ENCODE measurements at places on chromosomes 1 and 21.

- DNase-seq, result no peak
Observed at GRCh38 chr1:7767176-7767575, 3.9 kb upstream of the VAMP3 start.

DNA sequence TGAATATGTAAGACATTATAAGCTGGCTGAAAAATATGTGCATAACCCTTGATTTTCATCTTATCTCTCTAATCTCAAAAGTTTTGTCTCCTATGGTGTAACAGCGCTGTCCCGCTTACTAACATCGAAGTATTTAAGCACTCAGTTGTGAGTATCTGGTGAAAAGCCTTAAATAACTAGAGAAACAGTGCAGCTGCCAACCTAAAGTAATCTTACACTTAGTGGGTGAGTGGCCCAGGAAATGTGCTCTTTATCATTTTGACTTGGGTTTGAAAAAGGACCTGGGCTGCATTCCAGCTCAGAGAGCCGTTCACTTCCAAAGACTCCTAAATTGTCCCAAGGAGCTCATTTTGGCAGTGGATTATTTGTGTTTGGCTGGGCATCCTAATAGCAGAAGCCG, 225.9 kb downstream of the SPATA17 start:
- no peak for DNase-seq

DNA sequence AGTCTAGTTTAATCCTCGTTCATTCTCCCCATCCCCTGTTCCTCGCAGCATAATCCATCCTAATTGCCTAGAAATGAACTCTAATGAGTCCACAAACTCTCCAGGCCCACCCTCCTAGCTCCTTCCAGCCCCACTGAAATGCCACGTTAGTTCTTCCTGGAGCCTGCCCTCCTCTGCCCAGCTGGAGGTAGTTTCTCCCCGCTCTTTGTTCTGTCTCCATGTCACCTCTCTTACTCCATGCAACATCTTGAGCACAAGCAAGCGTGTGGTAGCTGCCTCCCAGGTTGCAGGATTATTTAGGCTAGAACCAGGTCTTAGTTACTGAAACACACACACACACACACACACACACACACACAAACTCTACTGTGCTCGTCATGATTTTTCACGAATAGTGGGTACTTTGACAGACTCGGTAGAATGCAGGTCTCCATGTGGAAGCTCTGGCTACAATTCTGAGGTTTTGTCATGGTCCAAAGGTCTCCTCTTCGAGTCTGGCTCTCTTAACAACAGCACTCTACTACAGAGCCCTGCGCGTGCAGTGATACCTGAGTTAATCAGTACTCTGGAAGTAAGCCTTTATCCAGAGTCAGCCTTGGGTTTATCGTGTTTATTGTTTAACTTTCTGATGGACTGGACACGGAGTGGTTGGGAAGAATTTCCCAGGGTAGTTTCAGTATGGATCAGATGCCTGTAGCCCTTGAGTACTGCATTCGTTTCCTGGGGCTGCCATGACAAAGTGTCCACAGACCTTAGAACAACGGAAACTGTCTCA, 27.5 kb downstream of the HUNK start:
- no peak for DNase-seq

- DNase-seq, result peak; percentile 15
Observed at GRCh38 chr1:175192111-175192629, 406 bp downstream of the KIAA0040 start.

- no peak for DNase-seq
Observed at GRCh38 chr1:59453297-59453968, 156.5 kb downstream of the FGGY start.

- no peak for DNase-seq
Observed at GRCh38 chr1:109547463-109548320, 723 bp upstream of the GNAI3 start.

- no peak for DNase-seq
Observed at GRCh38 chr1:60808676-60809075, 273.7 kb upstream of the NFIA start.

DNA sequence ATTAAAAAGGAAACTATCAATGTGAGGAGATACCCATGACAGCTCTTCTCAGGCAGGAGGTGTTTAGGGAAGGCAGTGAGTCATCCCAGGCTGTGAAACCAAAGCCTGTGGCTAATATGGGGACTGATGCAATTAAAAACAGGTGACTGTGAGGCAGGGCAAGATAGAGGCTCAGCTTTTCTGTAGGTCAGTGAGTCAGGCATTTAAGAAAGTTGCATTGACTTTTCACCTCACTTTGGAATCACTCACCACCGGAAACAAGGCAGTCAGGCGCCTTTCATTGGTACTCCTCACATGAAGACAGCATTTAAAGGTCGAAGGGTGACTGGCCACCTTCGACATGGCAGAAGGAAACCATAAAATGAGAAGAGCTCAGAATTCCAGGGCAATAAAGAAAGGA, 54.5 kb downstream of the PAPPA2 start:
- DNase-seq, result no peak

- peak; percentile 91 for DNase-seq
Observed at GRCh38 chr1:80054129-80054528, 1047.6 kb upstream of the ADGRL4 start.

DNA sequence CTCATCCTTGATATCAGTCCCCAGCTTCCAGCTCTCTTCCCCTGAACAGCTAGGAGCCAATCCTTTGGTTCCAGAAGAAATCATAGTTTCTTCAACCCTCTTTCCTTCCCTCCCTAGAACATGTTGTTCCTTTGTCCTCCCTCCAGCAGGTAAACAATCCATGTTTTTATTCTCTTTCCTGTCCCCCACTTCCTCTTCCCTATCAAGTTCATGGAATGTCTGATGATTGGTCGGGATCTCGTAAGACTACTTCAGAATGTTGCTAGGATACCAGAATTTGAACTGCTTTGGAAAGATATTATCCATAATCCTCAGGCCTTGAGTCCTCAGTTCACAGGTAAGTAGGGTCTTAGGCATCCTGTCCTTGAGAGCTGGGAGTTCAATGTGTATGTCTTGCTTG, 23.1 kb upstream of the SLC27A3 start:
- no peak for DNase-seq

DNA sequence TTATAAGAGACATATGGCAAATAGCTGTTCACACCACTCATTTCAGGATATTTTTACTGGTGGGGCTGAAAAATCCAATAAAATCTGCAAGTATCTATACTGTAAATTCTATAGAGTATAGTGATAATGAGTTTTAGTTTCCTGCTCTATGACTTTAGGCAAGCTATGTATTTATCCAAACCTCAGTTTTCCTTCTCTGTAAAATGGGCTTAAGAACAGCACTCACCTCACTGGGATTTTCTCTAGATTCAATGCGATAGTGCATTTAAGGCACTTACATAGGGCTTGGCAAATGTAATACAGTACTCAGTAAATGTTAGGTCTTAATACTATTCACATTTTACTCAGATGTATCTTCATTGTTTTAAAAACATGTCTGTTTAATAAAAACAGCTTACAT, 168.7 kb downstream of the ATG4C start:
- DNase-seq, result no peak

DNA sequence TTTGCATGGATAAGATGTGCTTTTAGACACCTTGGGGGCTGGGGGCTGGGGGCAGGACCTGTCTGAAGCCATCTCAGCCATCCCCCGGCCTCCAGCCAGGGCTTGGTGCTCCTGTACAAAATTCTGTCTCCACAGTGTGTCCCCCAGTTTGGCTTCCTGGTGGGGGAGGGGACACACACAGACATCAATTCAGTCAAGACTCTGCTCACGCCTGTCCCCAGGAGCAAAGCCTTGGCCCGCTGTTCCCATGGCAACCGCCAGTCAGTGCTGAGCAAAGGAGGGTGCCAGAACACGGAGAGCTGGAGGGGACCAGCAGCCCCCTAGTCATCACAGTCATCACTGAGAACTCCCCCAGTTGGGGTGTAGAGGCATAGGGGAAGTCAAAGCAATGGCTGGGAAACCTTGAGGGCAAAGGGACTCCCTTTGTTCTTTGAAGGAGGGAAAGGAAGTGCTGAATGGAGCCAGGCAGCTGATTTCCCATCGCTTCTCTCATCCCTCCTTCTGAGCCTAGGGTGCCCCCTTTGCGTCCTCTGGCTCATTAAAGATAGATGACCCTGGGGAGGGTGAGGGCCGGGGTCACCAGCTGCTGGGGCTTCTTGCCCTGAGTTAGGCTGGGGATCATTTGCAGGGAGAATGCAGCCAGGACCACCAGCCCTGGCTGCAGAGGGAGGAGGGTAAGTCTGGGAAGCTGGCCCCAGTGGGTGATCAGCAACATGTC, 134.9 kb upstream of the IPO9 start:
- no peak for DNase-seq

DNA sequence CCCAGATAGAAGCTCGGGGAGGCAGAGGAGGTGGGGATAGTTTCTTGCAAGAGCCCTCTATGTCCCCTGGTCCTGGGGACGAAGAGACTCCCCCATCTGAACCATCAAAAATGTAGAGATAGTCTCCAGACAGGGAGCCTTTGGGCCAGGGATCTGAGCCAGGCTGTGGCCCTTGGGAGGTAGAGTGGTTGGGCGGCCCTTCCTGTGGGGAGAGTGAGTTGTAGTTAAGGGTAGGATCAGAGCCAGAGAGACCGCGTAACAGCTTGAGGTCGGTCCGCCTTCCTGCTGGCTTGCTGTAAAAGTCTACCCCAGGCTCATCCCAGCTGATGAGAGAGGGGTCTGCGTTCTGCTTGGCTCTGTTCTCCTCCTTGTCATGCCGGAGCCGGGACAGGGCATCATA, 25.3 kb downstream of the PIK3C2B start:
- no peak for DNase-seq

GRCh38 chr21:32055305-32055704, 182.5 kb downstream of the HUNK start:
- DNase-seq, result no peak

DNA sequence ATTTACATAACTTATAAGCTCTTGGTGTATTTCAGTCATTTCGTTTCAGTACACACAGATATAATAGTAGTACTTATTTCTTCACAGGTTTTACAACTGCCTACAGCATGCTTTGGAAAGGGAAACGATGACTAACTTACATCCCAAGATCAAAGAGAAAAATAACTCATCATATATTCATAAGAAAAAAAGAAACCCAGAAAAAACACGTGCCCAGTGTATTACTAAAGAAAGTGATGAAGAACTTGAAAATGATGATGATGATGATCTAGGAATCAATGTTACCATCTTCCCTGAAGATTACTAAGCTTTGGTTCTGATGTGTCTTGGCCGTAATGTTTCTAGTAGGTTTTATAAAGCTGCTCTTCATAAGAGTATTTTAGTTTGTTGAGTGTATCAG, 30.9 kb downstream of the TYW3 start:
- DNase-seq, result no peak

DNA sequence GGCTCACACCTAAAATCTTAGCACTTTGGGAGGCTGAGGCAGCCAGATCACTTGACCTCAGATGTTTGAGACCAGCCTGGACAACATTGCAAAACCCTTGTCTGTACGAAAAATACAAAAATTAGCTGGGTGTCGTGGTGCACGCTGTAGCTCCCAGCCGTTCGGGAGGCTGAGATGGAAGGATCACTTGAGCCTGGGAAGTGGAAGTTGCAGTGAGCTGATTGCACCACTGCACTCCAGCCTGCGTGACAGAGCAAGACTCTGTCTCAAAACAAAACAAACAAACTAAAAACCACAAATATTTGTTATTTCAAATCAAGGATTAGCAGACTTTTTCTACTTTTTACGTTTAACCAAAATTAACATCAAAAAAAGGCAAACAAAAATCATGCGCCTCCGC, 31.3 kb downstream of the INKA2 start:
- DNase-seq, result no peak

- DNase-seq, result no peak
Observed at GRCh38 chr1:96060621-96061020, 661.0 kb upstream of the PTBP2 start.

- DNase-seq, result no peak
Observed at GRCh38 chr1:230507666-230508402, 81.7 kb upstream of the PGBD5 start.

DNA sequence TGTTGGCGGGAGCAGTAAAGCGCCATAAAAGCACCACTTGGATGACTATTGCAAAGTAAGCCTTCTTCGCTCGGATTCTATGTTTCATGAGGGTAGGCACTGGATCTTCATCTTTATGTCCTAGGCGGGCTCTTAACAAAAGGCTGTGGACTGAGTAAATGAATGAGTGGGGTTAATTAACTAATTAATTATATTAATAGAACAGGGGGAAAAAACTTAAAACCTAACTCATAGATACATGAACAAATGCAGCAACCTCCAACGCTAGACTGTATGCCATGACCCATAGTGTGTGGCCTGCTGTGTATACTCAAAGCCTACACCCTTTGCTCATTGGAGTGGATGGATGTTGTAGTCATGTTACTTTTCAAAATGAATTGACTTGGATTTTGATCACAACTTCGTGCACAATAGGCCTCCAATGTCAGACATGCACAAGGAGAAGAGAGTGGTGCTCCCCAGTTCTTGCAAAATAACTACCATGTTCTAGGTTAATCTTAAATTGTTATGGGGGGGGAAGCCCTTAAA, 417 bp upstream of the GFI1 start:
- DNase-seq, result no peak

DNA sequence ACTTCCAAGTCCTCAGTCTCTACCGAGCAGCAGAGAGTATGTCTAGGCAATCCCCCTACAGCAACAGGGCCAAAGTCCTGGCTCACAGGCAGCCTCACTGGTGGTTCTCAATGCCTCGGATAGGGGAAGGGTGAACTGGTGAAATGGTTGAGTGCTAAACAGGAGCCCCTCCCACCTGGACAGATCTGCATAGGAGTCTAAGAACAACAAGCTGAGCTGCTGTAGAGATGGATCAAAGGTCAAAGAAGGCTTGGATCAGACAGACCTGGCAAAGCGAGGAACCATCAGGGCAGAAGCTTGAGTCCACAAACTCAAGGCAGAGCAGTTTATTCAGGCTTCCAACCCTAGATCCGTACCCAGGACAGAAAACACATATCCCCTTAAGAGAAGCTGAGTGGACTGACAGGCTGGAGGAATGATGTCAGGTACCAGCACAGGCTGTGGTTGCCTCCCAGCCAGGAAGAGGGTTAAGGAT, 31.8 kb downstream of the RABIF start:
- DNase-seq, result no peak

- no peak for DNase-seq
Observed at GRCh38 chr1:53068314-53069099, 6.5 kb downstream of the PODN start.
